ENCODE measurements at places on chromosomes 5 and 9. TPM values are rescaled to one million over a fixed set of nuclear protein-coding genes. Genes with fewer than 3 reads are reported as not detected.

Gene BAAT
- total RNA-seq: not detected

Gene KYAT1
- total RNA-seq: 13.7 TPM

Gene STK32A
- total RNA-seq: 0.44 TPM

Gene SHC3
- 61.4 TPM for total RNA-seq

Gene FAF2
- 46.4 TPM for total RNA-seq

Gene PSIP1
- total RNA-seq: 32.7 TPM

Gene PURA
- 18.2 TPM for total RNA-seq

Gene PCDHB9
- total RNA-seq: 0.17 TPM

Gene SPATA31D4
- not detected for total RNA-seq

Gene TMEM215
- not detected for total RNA-seq

Gene FGF10
- 7.3 TPM for total RNA-seq

All from smooth muscle cell of trachea (primary cell).